Stomach (tissue), 19 donors: ENCODE measurements at places on chromosomes 13 and 19.
A peak's percentile ranks its signal among the peaks of the same experiment; 100 is the strongest.

DNA sequence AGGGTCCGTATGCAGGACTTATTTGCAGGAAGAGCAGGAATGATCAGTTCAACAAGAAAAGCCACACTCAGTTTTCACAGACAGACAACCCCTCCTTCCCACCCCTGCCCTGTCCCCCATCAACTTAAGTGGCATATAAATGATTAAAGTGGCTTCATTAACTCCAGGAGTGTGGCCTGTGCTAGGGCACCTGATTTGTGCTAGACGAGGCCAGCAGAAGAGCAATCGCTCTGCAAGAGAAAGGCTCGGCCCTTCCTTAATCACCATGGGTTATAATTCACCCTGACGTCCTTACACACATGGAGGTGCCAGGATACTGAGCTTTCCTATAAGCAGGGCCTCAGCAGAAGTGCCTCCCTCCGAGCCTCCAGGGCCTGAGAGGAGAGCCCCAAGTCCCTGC is 14.6 kb downstream of the C19orf12 start:
- DNase-seq: no peak

DNA sequence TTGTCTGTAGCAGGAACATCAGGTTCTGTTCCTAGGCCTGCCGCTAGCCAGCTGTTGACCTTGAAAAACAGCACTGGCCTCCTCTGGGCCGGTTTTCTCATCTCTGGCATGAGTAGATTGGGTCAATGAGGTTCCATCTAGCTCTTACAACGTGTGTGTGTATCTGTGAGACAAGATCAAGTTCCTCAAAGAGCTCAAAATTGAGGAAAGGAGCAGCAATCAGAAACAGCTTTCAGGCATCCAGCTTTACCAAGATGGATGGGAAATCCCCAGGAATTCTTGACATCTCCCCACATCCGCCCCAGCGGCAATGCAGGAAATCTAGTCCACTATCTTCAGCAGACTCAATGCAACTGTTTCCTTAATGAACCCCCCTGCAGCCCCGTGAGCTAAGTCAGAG is 4.9 kb downstream of the FLT1 start:
- no peak for DNase-seq

DNA sequence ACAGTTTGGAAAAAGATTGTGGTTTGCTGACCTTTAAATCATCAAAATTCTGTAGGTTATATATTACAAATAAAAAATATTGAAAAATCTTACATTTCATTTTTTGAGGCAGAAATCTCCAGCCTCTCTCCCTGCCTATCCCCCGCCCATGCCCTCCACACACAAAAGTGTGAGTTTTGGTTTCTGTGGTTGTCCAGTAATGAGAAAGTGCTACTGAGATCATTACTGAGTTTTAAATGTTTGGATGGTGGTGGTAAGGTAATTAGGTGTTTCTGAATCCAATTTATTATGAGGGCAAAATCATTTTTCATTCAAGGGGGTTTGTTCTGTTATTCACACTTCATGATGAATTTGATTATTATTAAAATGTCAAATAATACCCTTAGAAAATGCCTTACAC is 448.0 kb upstream of the SLC10A2 start:
- no peak for DNase-seq

DNA sequence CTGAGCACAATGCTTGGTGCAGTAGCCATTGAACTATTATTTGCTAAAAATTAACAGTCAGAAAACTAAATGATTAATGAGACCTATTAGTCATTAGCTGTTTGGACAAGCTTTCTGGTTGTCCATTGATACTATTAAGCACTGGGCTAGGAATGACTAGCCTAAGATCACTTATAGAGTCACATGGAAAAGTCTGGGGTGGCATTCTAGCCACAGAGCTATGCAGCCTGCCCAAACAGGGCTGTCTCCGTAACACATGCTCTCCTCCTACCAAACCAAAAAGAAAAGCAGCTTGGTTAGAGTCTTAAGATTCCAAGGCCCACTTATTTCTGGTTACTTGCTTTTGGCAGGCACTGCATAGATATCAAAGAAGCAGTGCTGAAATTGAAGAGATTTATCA is 193.5 kb upstream of the NBEA start:
- DNase-seq: no peak

- no peak for DNase-seq
Measured at GRCh38 chr13:23330356-23330755, 103.1 kb downstream of the SACS start.

DNA sequence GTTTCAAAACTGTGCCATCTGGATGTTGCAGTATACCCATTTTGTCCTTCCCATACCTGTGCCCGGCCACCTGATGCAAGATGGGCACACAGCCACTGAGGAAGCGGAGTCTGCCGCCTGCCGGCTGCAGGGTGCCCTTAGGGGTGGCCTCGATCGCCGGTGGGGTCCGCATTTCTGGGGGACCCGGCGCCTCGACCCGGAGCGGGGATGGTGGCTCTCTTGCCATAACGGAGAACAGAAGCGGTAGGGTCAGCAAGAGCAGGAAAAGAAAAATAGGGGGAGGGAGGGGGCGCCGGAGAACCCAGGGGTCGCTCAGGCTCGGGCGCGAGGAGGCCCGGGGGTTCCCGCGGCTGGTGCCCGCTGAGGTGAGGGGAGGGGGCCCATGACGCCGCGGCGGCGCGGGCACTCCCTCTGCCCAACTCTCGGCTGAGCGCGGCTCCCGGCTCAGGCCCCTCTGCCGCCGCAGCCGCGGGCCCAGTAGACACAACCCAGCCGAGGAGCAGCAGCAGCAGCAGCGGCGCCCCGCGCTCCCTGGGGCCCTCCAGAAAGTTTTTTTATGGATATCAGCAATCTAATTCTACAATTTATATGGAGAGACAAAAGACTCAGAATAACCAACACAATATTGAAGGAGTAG is 13.8 kb upstream of the CYP4F2 start:
- peak; percentile 17 for DNase-seq

DNA sequence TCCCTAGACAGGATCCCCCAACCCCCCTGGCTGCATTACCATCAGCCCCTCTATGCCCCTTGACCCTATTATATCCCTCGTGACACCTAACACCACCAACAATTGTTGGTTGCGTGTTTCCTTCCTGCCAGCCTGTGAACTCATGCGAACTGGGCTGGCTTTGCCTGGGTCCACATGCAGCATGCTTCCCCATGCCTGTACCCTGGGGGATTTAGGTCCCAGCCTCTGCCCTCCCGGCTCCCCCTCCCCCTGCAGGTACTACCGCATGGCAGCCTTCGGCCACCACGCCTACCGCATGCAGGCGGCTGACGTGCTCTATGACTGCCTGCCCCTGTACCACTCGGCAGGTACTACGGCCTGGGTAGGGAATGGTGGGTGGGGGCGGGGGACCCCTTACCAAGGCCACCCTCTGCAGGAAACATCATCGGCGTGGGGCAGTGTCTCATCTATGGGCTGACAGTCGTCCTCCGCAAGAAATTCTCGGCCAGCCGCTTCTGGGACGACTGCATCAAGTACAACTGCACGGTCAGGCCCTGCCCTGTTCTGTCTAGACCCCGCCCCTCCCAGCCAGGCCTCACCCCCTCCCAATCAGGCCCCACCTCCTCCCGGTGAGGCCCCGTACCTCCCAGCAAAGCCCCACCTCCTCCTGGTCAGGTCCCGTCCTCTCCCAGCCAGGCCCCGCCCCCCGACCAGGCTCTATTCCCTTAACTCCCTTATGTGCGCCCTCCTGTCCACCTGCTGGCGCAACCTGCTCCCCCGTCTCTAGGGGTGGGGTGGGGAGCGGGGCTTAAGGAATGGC is 18.5 kb downstream of the SLC27A1 start:
- DNase-seq: peak; percentile 92

GRCh38 chr13:26300140-26300539 is 46.2 kb downstream of the CDK8 start:
- DNase-seq: no peak
